ENCODE measurements at places on chromosomes 3 and 15.

GRCh38 chr3:42535981-42536784, 33.7 kb downstream of the VIPR1 start:
- peak; percentile 59 for DNase-seq

- DNase-seq, result no peak
Observed at GRCh38 chr15:64854526-64854925, 12.8 kb downstream of the PLEKHO2 start.

- DNase-seq, result peak; percentile 25
Observed at GRCh38 chr3:171753665-171754408, 56.4 kb downstream of the PLD1 start.

GRCh38 chr15:90266061-90266431, 574 bp downstream of the NGRN start:
- DNase-seq, result peak; percentile 66

DNA sequence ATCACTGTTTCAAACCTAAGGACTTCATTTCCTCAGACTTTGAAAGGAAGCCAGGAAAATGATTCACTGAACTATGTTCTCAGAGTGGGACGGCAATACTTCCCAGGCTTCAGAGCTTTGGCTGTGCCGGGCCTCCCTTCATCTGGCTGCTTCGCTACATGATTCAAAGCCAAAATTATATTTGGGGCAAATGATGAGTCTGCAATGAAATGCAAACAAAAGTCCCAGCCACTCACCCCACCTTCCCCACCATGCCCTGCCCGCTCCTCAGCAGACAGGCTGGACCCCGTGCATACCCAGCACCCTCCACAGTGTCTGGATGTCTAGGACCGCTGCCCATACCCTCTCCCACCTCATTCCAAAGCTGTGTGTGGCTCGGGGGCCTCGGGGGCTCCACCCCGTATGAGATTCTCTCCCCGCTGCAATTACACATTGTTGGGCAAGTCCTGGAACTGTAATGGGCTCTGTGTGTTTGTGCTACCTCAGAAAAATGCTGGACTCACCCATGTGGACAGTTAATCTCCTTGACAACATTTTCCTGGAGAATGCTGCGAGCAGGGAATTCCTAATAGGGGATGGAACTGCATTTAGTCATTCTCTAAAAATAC, 32.2 kb downstream of the ATP10A start:
- DNase-seq, result no peak

- no peak for DNase-seq
Observed at GRCh38 chr3:11159421-11159904, 5.2 kb downstream of the HRH1 start.

DNA sequence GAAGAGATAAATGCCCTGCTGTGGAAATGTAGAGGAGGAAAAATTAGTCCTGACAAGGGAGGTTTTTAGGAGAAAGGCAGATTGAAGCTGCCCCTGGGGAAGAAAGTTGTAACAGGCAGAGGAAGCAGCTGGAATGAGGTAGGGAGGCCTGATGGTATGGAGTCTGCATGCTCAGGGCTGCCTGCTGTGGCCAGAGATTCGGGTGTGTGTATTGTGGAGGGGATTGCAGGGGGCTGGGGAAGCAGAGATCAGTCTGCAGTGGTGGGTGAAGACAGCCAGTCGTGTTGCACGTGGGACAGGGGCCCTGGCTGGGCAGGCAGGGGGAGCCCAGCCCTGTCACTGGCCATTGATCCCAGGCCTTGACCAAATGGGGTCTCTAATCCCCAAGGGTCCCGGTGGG, 96.5 kb downstream of the SLCO3A1 start:
- no peak for DNase-seq

DNA sequence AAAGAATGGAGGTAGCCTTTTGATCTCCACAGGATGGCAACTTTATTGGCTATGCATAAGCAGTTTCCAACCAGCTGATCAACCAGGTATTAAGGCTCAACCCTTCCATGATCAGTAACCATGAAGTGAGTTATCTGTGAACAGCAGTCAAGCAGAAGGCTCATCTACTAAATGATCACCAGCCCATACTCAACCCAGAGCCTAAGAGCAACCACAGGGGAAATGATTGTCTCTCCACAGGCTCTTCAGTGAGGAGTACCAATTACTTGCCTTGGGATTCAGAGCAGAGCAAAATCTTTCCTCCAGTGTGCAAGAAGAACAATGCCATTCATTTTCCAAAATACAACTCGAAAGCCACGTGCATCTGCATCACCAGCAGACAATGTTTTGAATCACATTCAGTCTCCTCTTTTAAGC, 754.8 kb downstream of the ROBO1 start:
- DNase-seq, result no peak

- peak; percentile 69 for DNase-seq
Observed at GRCh38 chr3:183252973-183253527, at the start of gene B3GNT5. Gene B3GNT5 (plus strand): TSS chr3:183253253. CDS start chr3:183269799, 16,546 bp downstream.

DNA sequence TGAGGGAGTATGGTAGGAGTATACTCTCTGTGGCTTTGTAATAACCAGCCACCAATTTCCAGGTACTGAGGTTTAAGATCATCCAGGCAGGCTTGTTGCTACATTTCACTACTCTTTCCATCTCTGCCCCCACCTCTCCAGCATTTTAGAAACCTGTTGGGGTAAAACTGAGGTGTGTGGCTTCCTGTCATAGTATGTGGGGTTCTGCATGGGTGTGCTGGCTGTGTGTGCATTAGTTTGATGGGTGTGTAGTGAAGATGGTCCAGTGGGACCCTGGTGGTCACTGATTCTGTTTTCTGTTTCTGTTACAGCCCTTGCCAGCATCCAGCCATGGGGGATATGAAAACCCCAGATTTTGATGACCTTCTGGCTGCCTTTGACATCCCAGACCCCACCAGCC, 34.0 kb downstream of the ZNF592 start:
- no peak for DNase-seq

DNA sequence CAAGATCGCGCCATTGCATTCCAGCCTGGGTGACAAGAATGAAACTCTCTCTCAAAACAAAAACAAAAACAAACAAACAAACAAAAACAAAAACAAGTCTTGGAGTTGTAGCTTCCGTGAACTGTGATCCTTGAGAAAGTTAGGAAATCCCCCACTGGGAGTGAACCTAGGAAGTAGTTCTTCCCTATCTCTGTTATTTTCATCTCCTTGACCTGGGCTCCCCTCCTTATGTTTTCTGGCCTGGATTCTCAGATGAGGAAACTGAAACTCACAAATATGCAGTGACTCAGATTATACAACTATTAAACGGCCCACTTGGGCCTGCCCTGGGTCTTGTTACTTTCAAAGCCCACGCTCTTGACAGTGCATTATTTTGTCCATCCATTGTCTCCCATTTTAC, 29.7 kb downstream of the SAXO2 start:
- DNase-seq, result no peak

DNA sequence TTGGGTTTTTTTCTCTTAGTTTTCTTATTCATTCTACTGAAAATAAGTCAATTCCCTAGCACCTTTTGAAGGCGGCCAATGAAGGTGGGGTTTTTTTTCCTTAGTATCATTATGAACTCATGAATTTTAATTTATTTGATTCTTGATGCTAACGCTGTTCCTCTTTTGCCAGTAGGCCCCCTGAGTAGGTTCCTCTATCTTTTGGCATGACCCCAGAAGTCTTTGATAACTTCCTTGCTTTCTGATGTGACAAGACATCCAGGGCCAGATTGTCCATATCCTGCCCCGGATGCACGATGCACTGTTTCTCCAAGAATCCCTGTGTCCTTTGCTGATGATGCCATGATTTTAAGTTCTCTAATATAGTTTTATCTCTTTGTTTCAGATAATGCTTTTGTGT, 20.6 kb downstream of the LRRK1 start:
- no peak for DNase-seq

GRCh38 chr3:72003936-72004335, 219.0 kb upstream of the PROK2 start:
- DNase-seq, result no peak

- DNase-seq, result no peak
Observed at GRCh38 chr15:72825829-72826228, 42.3 kb upstream of the ADPGK start.

Data from stimulated activated CD8-positive, alpha-beta memory T cell treated with anti-CD3 and anti-CD28 coated beads, Interleukin-4, amount 100 ng/mL, for 48 hours (primary cell).